ENCODE measurements at places on chromosomes 11 and 22.

- no peak for DNase-seq
Observed at GRCh38 chr11:102012946-102013345, 34.3 kb upstream of the CFAP300 start.

DNA sequence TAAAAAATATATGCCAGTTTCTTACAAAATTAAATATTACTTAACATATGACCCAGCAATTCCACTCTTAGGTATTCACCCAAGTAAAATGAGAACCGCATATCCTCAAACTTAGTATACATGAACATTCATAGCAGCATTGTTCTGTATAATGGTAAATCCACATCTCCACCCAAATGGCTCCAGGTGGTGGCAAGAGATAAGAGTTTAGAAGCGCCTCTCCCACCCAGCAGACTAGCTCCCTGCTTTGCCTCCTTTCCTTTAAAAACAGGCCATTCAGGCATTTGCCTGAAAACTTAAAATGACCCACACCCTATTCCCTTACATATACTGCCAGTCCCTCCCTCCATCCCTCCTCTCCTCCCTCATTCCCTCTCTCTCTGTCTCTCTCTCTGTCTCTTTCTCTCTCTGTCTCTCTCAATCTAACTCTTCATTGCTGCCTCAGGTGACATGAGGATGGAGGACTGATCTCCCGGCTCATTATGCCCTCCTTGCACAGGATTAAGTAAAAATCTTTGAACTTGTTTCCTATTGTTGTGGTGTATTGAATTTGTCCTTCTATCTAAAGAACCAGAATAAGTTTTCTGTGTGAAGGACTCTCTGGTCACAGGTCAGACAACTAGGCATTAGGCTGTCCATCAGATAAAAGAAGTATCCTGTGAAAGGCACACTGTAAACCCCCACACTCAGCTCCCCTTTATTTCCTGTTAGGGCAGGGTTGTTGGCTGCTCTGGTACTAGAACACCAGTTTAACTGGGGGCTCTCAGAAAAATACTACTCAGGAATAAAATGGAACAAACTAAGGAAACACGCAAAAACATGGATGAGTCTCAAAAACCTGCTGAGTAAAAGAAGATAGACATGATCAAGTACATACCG, 48.3 kb downstream of the RRP8 start:
- DNase-seq, result no peak

DNA sequence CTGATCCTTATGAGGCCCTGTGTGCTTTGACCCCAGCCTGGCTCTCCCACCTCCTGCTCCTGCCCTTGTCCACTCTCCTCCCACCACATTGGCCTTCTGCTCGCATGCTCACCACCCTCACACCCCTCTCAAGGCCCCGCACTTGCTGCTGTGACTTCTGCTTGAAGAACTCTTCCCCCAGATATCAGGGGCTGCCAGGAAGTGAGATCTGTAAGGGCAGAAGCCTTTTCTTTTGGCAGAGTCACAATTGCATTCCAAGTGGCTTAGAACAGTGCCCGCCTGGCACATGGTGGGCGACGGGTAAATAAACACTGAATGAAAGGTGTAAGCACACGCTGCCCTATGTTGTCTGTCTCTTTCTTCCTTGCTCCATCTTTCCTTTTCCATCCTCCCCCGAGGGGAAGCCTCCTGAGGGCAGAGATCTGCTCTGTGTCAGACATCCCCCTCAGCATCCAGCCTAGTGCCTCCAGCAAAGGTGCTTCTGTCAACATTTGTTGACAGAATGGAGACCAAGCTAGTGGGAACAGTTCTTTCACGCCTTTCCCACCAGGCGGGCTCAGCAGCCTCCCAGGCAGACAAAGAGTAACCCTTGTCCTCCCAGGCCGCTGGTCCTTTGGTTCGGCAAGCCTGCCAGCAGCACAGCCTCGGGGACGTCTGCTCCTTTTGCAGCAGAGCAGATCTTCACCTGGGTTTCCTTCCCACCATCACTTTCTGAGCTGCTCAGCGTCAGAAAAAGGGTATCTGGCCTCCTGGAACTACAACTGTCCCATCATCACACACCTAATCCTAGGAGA, 10.0 kb upstream of the PEX26 start:
- DNase-seq, result no peak

GRCh38 chr11:114080219-114080618, 20.7 kb downstream of the ZBTB16 start:
- DNase-seq, result no peak

- no peak for DNase-seq
Observed at GRCh38 chr11:134483857-134484256, 71.8 kb upstream of the B3GAT1 start.

- no peak for DNase-seq
Observed at GRCh38 chr11:112748713-112749543, 212.3 kb upstream of the NCAM1 start.

- no peak for DNase-seq
Observed at GRCh38 chr11:33040862-33041453, 1.6 kb downstream of the TCP11L1 start.

GRCh38 chr11:93735627-93736026, 5.7 kb downstream of the TAF1D start:
- no peak for DNase-seq

DNA sequence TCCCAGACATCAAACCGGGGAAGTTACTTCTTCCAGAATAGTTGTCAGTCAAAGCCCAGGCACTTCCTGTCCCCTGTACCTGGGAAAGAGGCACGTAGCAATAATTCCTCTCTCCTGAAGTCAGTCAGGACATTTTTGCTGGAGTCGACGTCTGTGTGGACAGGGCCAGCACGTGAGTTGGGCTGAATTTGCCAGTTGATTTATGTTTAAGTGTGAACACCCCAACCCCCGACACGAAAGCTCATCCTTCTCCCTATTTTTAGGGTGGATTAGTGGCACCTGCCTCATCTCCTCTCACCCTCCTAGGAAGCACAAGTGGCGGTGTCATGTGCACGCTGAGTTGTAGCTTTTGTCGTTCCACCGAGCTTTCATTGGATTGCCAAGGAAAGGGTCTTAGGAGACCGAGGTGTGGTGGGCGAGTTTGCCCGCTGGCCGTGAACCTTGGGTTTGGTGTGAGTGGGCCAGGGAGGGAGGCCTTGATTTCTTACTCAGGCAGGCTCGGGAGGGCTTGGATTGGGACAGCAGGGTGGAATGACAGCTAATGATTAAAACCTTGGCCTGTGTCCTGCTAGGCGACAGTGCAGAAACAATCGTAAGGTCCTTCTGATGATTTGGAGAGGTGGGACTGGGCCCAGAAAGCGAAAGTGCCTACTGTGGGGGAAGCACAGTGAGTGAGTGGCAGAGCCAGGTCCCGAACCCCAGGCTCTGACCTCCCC, 87.0 kb upstream of the CRYBB3 start:
- no peak for DNase-seq

- no peak for DNase-seq
Observed at GRCh38 chr11:40202589-40203270, 1256.7 kb downstream of the LRRC4C start.

GRCh38 chr11:120608760-120609211, 97.2 kb downstream of the GRIK4 start:
- DNase-seq, result no peak

DNA sequence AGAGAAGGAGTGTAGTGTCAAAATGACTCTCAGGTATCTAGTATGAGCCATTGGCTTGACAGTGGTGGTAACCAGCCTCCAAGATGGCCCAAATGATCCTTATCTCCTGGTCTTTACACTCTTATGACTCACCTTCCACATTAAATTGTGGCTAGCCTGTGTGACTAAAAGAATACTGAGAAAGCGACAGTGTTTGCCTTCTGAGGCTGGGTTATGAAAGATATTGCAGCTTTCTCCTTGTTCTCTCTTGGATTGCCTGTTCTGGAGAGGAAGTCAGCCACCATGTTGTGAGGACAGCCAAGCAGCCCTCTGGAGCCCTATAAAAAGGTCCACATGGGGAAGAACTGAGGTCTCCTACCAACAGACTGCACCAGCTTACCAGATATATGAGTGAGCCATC, 15.8 kb downstream of the C11orf71 start:
- no peak for DNase-seq

DNA sequence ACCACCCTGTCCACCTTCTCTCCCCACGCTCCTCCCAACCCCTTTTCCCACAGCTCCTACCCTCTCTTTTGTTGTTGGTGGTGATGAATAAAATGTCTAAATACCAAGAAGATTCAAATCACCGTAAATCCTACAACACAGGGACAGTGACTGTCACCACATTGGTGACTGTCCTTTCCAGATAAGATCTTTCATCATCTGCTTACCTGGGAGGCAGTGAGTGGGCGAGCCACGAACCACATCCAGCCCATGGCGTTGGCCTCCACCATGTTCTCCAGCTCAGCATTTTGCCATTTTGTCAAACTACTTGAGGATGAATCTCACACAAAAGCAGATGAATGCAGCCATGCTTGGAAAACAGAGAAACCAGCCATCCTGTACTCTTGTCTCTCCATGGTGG, 6.7 kb upstream of the CYTH4 start:
- peak; percentile 58 for DNase-seq

DNA sequence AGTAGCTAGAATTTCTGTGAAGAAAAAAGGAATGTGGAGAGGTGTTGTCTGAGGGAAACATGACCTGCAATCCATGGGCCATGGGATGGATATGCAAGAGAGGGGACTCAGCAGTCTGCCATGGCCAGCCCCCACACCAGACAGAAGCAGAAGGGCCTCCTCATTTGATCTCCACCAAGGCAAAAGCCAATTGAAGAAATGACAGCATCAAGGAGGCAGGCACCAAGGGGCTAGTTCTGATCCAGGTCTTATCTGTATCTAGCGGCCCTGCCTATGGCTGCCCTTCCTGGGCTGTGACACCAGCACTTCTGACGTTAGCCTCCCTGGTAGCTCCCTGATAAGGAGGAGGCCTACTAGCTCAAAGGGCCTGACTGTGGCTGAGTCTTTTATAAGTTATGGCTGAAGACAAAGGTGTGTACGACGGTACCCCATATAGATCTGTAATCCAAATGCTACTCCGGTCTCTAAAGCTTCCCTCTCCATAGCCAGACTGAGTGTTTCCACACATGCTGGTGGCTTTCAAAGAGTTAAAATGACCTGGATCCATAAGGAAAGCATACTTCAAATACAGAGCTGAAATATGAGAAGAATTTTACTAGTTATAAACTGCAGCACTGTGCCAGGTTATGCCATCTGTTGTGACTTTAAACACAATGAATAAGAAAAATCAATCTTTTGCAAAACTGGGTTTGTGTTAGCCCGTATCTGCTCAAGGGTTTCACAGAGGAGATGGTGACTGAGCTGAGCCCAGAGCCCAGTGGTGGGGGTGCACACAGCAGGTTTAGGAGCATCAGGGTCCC, 34.4 kb downstream of the HIRA start:
- DNase-seq, result no peak

DNA sequence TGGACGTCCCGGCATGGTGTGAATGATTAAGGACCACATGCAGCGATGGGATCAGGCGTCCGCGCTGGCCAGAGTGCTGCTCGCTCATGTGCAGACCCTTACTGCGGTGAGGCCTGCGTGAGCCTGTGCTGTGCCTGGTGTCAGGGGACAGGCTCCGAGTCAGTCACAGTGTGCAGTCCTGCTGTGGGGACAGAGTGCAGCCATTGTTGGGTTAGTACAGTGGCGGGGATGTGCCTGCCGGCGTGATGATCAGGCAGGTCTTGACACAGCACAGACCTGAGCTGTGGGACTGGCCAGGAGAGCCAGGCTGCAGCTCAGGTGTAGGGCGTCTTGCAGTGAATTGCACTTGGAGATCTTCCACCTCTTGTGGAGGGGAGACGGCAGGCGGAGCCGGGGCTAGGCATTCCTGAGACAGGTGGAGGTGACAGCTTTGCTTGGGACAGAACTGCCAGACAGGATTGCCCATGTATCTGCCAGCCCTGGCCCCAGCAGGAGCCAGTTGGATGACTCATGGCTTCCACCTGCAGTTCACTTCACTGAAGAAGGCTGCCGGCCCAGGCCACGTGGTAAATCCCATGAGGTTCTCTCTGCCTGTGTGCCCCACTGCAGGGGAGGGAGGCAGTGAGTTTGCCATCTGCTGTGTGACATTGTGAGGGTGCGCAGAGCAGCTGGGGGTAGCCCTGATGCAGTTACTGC, 17.3 kb downstream of the TRMU start:
- no peak for DNase-seq

- no peak for DNase-seq
Observed at GRCh38 chr11:47768101-47768612, 1.0 kb upstream of the FNBP4 start.

DNA sequence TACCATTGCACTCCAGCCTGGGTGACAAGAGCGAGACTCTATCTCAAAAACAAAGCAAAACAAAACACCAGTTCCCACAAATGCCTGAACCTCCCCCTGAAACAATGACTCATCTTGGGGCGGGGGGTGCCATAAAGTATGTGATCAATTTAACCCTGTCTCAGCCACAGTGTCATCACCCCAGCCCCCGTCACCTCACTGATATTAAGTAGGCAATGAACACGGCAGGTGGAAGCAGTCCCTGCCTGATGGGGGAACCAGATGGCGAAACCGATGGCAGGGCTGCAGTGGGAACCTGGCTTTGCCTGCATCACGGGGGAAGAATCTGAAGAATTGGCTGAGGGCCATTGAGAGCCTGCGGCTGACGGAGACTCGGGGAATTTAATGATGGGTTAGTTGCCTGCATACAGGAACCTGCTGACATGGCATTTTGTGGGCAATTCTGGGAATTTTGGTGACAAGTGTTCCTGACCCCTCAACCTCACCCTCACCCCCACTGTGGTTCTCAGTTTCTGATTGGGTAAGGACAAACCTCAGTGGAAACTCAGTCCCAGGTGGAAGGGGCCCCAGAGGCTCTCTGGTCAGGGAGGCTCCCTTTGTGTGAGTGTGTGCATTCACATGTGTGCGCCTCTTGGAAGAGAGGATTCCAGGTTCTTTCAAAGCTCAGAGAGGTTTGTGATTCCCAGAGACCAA, 39.1 kb upstream of the SHISAL1 start:
- peak; percentile 30 for DNase-seq

GRCh38 chr11:60064111-60064510, 7.6 kb downstream of the MS4A3 start:
- DNase-seq, result no peak

GRCh38 chr11:92179017-92179670, 45.5 kb upstream of the FAT3 start:
- no peak for DNase-seq

- DNase-seq, result no peak
Observed at GRCh38 chr11:78549624-78550409, 24.8 kb downstream of the NARS2 start.

DNA sequence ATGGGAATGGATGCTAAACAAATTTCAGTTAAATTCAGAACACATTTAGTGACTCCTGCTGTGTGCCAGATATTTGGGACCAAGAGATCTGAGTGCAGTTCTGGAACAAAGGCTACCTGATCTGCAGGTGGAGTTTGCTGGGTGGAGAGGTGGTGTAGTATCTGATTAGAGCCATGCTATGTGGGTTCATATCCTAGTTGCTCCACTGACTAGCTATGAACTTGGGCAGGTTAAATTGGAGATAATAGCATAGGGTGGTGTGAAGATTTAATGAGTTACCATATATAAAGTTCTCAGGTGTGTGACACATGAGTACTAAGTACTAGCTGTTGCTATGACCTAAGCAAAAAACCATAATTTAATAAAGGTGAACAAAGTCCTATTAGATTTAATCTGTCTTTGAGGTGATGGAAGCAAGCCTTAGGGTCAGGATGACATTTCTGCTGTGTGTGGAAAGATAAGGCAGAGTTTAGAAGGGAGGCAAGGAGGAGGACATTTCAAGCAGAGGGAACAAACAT, 2.1 kb downstream of the ENDOD1 start:
- DNase-seq, result no peak

GRCh38 chr11:134786636-134787035, 374.6 kb upstream of the B3GAT1 start:
- no peak for DNase-seq

- DNase-seq, result no peak
Observed at GRCh38 chr11:10742460-10743208, 8.4 kb upstream of the CTR9 start.
